ENCODE measurements at places on chromosomes 3 and 15.

- DNase-seq, result no peak
Measured at GRCh38 chr15:28068930-28069329, 30.2 kb downstream of the OCA2 start.

DNA sequence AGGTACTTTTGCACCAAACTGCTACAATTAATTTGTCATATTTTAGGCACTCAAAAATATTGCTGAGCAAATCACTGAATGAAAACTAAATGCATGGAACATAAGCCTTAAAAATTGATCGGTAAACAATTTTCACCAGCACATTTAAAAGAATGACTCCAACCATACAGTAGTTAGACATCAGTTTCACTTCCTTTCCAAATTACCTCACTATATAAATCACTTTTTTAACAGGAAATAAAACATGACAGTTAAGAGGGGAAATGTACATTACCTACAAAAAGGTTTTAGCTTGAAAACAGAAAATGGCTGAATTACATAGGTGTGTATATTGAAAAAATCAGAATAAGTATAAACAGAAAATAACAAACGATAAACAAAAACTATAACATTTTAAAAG, 108.4 kb downstream of the SERPINI1 start:
- no peak for DNase-seq

DNA sequence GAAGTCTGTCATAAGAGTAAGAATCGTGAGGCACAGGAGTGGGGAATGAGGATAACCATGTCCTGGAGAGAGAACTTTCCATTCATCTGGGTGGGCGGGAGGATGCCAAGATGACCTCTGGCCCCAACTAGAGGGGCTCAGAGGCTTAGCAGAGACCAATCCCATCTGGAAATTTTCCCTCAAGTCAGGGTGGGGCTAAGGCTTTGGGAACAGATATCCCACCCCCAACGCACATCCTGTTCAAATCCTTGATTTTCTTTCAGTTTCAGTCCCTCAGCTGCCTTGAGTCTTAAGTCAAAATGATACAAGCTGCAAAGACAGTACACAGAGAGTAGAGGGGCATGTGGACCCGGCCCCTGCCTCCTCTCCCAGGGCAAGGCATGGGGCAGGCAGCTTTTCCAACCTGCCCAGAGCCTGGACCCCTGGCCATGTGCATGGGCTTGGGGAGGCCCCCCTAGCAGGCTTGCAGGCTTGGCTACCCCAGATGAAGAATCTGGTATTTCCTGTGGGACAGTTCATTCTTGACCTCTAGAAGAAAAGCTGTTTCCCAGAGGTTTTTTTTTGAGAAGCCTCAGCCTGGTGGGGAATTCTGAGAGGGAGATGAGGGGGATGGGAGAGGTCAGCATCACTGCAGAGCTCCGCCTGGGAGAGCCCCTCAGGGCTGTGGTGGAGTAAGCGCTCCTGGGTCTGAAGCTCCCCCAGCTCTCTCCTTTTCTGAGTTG, 109.7 kb upstream of the HACD2 start:
- DNase-seq, result no peak

- no peak for DNase-seq
Measured at GRCh38 chr3:11159421-11159904, 5.2 kb downstream of the HRH1 start.

- DNase-seq, result no peak
Measured at GRCh38 chr15:45719490-45719889, 84.7 kb downstream of the SQOR start.

DNA sequence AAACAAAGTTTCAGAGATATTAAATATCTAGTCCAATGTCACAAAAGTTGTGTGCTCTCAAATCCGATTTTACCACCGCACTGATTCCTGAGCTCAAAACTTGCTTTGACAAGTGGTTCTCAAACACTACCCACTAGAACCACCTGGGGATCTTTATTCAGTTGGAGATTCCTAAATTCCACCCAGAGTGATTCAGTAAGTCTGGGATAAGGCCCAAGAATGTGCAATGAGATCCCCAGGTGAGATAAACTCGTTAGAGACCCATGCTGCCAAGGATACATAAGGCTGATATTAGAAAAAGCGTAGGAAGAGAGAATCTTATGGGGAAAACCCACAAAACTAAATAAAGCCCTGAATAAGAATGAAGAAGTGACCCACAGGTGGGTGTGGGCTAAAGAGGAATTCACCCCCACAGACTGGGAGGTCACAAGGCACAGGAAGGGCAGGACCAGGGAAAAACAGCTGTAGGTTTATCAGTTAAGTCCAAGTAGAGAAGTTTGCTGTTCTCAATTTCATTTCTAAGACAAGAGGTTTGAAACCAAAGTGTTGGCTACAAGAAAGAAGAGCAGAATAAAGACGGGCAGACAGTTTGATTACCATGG, 11.5 kb upstream of the RPS17 start:
- DNase-seq, result no peak

DNA sequence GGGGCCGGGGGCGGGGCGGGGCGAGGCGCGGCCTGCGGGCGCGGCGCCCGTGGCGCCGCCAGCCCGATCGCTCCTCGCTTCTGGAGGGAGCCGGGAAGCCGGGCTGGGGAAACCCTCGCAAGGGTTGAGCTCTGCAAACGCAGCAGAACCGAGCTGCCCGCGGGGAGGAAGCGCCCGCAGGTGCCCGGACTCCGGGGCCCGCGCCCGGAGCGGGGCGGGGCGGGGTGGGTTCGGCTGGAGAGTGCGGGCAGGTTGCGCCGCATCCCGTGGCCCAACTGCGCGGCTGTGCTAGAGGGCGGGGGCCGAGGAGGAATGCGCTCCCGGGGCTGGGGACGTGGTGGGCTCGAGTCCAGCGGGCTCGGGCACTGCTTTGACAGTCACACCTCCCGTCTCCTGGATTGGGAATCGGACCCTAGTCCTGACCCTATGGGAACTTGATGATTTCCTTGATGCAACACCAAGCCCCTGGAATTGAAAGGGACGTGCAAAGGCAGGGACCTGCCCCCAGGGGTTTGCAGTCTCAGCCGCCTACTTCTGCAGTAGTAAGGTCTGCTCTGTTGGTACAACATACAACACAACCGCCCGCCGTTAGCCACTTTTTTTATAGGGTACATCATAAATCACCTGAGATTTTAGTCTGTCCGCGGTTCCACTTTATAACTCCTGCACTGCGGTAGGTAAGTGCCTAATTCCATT, 34.3 kb downstream of the ZBTB38 start:
- DNase-seq, result no peak

GRCh38 chr3:51684971-51685751, 14.1 kb downstream of the TEX264 start:
- DNase-seq, result no peak

DNA sequence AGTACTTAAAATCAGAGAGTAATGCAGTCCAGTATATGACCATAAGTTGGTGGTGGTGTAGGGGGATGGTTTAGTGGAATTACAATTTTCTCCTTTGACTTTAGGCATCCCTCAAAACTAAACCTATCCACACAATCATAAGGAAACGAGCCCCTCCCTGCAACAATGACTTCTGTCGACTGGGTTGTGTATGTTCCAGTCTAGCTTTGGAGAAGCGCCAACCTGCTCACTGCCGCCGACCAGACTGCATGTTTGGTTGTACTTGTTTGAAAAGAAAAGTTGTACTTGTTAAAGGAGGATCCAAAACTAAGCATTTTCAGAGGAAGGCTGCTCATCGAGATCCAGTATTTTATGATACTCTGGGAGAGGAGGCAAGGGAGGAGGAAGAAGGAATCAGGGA, 52.8 kb downstream of the MGA start:
- no peak for DNase-seq

DNA sequence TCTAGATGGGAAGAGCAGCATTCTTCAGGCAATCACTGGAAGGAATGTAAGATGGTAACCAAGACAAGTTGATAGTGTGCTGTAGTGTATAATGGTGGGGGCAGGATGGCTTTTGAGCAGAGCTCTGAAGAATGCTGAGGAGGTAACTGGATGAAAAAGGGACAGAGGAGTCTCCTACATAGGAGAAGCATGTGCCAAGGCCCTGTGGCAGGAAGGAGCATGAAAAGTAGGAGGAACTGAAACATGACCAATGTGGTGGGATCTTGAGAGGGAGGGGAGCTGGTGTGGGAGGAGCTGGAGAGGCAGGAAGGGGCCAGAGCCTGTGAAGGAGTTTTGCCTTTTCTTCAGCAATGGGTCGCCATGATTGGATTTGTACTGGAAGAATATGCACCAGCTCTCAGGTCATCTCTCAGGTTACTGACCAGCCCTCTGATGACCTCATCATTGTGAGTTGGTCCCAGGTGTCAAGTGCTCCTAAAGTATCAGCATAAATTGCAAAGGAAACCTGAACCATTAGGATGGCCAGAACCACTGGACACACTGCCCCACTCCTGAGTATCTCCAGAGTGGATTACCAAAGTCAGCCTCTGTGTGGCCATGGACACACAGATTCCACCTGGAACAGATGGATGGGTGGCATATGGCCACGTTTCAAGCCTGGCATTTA, 38.6 kb downstream of the FSD2 start:
- DNase-seq, result no peak

DNA sequence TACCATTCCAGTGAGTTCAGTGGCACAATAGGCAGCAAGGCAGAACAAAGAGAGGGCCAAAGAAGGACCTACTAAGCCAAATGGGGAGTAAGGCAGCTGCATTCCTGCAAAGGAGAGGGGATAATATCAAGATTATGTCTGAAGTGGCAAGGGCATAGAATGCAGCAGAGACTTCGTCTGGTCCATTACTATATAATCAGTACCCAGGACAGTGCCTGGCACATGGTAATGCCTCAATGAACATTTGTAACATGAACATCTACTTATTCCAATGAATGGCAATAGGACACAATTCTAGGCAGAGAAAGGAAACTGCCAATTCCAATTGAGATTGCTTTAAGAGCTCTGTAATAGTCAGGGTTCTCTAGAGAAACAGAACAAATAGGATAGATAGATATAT, 82.1 kb upstream of the STAC start:
- no peak for DNase-seq

DNA sequence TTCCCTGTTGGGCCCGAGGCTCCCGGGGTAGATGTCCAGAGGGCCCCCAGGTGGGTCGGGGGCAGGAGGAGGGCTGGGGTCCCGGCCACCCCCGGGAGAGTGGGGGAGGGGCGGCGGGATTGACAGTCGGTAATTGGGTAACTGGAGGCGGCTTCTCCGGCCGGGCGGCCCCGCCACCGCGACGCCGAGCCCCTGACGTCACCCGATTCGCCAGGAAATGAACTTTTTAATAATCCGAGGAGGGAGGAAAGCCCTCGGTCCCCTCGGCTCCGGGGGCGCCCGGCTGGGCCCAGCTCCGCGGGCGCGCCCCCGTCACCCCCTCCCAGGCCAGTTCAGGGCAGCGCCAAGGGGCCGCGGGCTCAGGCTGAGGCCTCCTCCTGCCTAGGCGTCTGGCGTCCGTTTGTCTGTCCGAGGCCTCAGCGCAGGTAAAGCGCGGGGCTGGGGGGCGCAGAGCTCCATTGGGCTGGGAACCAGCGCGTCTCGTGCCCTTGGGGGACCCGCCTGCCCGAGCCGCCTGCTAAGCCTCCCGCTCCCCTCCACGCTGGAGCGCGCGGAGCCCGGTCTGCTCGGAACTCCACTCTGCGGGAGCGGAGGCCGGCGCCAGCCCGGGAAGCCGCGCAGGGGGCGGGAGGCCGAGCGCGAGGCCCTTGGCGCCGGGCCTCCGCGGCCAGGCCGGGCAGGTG, 3.9 kb downstream of the GATA2 start:
- DNase-seq, result no peak

GRCh38 chr3:109563149-109563548, 225.8 kb upstream of the DPPA4 start:
- no peak for DNase-seq

DNA sequence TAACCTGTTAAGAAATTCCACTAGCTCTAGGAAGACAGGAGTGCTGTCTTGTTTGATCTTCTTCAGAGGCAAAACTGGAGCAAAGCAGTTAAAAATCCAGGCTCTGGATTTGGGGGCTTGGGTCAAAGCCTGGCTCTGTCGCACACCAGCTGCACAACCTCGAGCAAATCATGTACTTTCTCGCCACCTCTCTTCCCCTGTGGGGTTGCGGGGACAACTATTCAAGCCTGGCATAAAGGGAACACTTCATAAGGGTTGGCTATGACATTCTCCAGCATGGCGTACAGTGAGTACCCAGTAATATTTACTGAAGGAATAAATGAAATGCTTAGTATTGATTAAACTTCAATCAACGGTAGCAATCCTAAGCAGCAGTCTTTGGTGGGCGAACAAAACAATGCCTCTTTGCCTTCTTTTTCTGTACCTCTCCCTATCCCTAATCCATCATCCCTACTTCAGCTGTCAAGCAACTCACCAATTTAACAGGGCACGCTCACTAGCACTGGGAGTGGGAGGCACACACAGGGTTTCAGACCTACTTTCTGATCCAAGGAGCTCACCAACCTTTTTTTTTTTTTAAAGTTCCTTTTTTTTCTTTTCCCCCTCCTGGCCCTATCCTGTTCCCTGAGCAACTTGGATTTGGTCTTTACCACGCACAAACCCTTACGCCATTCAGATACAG, 33.0 kb downstream of the GNB5 start:
- DNase-seq, result no peak

DNA sequence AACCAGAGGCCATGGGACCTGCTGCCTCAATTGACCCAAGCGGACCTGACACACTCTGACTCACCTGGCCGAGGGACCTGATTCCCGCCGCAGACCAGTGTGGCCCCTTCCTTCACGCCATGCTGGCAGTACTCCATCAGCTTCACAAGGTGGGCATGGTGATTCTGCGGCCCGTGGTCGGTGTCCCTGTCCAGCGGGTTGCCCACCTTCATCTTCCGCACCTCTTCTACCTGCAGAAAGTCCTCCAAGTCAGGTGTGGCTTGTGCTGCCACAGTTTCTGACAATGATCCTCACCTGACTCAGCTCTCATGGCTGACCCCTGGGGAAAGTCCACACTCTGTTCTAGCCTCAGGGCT, 25.9 kb upstream of the SLC41A3 start:
- no peak for DNase-seq

DNA sequence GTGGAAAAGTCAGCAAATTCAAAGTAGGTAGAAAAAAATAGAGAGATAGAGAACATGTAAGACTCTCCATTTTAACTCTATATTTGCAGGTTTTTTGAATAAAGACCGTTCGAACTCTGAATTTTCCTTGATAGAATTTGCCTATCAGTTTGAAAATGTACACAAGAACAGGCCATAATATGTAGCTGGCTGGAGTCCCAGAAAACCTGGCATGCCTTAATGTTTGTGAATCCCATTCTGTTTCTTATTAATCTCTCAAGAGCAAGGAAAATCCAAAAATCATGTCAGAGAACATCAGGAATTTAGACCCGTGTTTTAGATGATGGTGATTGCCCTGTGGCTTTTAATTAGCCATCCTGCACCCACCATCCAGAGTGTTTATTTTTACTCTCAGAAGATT, 7.2 kb upstream of the CFAP161 start:
- no peak for DNase-seq

GRCh38 chr3:34072297-34072696, 273.9 kb downstream of the PDCD6IP start:
- DNase-seq, result no peak

- DNase-seq, result no peak
Measured at GRCh38 chr15:99414755-99415731, 150.7 kb upstream of the MEF2A start.

GRCh38 chr3:123790254-123791072, 93.7 kb downstream of the MYLK start:
- DNase-seq, result no peak

Measured in activated CD4-positive, alpha-beta T cell treated with anti-CD3 and anti-CD28 coated beads for 24 hours (primary cell).